ENCODE measurements at places on chromosomes 4 and X.

- no peak for DNase-seq
Observed at GRCh38 chr4:91502365-91502764, 801.4 kb upstream of the GRID2 start.

DNA sequence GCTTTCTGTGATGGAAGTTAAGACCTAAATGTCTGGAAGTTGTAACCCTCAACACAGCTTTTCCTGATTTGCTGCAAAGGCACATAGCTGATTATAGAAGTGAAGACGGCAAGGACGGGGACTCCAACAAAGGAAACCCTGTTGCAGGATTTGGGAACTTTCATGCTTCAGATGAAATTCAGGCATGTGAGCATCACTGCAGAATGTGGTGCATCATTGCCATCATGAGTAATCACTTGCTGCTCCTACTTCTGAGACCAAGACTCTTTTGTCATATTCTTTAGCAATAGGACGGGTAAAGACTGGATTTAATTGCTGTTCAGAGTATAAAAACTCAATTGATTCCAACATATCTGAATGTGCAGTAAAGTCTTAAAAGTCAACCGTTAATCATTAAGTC, 35.8 kb downstream of the YIPF6 start:
- DNase-seq, result no peak

GRCh38 chr4:169369634-169370033, 98.9 kb upstream of the SH3RF1 start:
- DNase-seq, result no peak

- DNase-seq, result no peak
Observed at GRCh38 chr4:178387756-178388155, 945.5 kb upstream of the AGA start.

DNA sequence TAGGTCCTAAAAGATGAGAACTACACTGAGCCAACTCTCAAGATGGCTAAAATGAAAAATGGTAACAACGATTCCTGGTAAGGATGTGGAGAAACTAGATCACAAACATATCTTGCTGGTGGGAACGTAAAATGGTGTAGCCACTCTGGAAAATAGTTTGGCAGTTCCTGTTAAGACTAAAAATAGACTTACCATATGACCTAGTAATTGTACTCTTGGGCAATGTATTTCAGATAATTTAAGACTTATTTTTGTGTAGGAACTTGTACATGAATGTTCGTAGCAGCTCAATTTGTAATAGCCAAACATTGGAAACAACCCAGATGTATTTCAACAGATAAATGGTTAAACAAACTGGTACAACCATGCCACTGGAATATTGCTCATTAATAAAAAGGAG, 106.2 kb downstream of the HDAC8 start:
- DNase-seq, result no peak

GRCh38 chr4:146998157-146998556, 52.5 kb upstream of the TTC29 start:
- DNase-seq, result no peak

- DNase-seq, result no peak
Observed at GRCh38 chr4:142549726-142550463, 296.2 kb downstream of the INPP4B start.

GRCh38 chr4:145285928-145286327, 105.5 kb upstream of the OTUD4 start:
- DNase-seq, result no peak

DNA sequence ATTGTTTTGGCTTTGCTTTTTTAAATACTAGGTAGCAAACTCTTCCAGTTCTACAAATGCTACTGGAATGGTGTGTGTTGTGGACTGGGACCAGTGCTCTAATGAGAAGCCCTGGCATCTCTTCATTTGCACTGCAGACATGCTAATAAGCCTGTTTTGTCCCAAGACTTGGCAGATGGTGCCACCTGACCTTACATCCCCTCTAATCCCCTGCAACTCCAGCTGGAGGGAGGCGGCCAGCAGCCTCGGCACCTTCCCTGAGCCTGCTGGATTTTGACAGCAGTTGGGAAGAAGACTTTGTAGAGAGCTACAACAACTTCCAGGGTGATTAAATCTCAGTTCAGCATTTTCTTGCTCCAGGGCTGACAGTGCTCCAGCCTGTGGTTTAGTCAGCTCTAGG, 200.0 kb downstream of the DCLK2 start:
- no peak for DNase-seq

GRCh38 chr4:3036131-3036952, 38.0 kb downstream of the HTT-AS start:
- DNase-seq, result no peak

GRCh38 chr4:78121338-78121904, 64.3 kb downstream of the FRAS1 start:
- no peak for DNase-seq

- DNase-seq, result no peak
Observed at GRCh38 chrX:5220421-5220820, 1008.2 kb downstream of the NLGN4X start.

Measured in left forelimb (tissue), 1 donor.